ENCODE measurements at places on chromosomes 5 and 9.

- peak; percentile 67 for DNase-seq
Measured at GRCh38 chr9:127955294-127956015, 17.8 kb upstream of the DPM2 start.

GRCh38 chr9:114720086-114720676, 38.2 kb upstream of the TEX48 start:
- no peak for DNase-seq

DNA sequence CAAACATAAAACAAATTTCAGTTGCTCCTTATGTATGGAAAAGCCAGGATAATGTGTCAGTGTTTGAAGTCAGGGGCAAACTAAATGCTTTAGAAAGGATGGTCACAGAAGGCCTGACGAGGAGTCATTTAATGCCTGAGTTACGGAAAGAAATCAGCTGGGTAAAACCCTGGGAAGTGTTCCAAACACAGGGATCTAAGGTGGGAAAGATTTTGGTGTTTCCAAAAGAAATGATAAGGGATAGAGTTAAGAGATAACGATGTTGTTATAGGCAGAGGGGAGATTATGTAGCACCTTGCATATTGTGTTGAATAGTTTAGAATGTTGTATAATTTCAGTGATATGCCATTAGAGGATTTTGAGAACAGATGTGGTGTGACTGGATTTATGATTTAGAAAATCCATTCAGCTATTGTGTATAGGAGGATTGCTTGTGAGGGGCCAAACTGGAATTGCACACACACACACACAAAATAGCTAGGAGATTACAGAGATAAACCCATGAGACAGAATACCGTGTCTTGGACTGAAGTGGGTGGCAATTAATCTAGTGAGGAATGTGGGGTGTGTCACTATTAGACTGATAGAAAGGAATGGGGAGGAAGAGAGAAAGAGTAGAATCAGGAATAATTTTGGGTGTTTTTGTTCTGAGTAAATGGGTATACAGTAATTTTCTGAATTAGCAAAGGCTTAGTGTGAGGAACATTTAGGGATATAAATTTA, 274.2 kb upstream of the DAB2 start:
- no peak for DNase-seq

GRCh38 chr9:125651576-125652232, 55.3 kb downstream of the MAPKAP1 start:
- no peak for DNase-seq

DNA sequence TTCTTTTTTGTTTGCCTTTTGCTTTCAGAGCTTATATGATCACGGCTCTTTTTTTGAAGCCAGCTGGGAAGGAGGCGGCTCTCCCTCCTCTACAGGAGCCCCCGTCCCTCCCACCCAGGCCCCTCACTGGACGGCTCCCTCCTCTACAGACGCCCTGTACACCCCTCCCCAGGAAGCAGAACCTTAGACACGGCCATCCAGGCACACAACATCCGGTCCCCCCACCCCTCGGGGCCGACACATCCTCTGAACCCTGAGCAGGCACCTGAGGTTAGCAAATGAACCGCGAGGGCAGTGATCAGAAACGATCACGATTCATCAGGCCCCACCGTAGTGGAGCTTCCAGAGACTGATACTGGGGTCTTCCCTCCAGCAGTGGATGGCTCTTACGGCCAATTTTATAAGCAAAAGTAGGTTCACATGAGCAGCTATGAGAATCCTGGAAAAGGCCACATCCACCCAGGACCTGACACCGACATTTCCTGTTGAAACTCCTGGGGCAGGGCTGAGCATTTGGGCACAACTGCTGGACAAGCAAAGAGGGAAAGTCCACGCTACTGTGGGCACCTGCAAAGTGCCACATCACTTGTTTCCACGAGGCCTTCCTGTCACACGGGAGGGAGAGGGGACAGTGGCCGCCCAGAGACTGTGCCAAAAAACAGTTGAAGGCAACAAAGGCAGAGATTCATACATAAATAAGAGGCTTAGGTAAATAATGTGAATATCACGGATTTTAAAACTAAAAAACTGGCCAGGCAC, 78.9 kb downstream of the SEMA4D start:
- peak; percentile 65 for DNase-seq

- no peak for DNase-seq
Measured at GRCh38 chr9:134223091-134223490, 58.7 kb upstream of the RNU6ATAC start.

DNA sequence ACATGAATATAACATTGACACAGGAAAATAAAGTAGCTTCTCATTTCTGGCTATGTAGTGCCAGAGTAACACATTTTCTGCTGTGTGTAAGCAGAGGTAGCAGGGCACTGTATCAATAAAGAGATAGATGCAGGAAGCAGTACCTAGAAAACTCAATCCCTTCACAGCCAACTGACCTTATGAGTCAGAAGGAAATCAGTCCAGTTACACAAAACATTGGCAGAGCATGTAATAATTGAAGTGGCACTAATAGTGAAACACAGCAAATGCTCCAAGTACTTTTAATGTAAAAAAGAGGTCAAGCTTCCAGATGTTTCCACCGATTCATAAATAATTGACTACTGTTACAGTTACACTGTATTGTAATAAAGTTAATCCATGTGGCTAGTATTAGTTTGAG, 706.6 kb downstream of the EFNA5 start:
- no peak for DNase-seq

DNA sequence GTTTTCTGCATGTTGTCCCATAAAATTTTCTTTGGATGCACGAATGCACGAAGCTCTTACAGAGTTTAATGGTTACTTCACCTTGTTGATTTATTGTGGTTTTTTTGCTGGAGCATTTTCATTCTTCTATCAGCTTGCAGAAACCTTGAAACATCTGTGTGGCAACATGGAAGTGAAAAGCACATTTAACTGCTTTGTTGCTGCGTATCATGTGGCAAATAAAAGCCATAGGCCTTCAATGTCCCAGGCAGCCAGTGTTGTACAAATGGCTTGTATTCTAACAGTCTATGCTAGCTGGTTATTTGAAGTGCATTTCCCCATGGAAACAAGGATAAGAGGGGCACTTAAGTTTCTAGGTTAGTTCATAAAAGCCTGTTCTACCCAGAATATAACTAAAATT, 42.5 kb upstream of the RASGRF2 start:
- DNase-seq: no peak

DNA sequence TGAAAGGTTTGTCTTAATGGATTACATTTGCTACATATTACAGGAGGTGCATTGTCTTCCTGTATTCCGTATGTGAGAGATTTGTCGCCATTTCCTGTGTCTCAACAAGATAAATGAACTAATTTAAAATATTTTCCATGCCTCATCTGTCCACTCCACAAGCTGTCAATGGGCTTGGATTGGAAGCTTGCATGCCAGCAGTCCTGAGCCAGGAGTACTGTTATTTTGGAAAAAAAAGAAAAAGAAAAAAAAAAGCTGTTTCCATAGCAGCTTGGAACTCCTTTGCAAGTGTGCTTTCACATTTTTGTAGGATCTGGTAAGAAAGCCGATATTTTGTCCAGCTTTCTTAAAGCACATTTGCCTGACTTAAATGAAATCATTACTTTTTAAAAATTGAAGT, 330.8 kb downstream of the KDM4C start:
- DNase-seq: no peak

- no peak for DNase-seq
Measured at GRCh38 chr5:126124706-126125345, 298.4 kb upstream of the GRAMD2B start.

- no peak for DNase-seq
Measured at GRCh38 chr5:33408816-33409215, 31.9 kb upstream of the TARS1 start.

DNA sequence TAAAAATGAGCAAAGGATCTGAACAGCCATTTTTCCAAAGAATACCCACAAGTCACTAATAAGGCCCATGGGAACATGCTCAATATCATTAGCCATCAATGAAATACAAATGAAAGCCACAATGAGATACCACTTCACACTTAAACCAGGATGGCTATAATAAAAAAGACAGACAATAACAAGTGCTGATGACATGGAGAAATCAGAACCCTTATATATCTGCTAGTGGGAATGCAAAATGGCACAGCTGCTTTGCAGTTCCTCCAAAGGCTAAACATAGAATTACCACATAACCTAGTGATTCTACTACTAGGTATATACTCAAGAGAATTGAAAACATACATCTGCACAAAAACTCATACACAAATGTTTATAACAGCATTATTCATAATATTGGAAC, 83.7 kb downstream of the HOMER1 start:
- no peak for DNase-seq

DNA sequence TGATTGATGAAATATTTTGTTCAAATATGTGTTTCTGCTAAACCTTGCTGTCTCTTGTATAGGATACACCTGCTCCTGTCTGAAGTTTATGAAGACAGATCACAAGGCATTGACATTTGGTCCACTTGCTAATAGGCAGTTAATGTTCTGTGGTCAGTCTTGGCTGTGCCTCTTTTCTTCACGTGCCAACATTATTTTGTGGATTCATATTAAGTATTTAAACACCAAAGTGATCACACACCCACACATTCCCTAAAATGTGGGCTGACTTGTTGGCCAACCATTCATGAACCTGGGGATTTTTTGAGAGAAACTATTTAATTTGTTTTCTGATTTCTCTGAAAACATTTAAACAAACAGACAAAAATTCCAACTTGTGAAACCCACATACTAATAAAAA, 33.7 kb downstream of the ZNF462 start:
- no peak for DNase-seq

GRCh38 chr5:56580864-56581263, 234.5 kb upstream of the MAP3K1 start:
- DNase-seq: no peak

GRCh38 chr5:68122439-68123328, 92.9 kb upstream of the PIK3R1 start:
- DNase-seq: no peak

DNA sequence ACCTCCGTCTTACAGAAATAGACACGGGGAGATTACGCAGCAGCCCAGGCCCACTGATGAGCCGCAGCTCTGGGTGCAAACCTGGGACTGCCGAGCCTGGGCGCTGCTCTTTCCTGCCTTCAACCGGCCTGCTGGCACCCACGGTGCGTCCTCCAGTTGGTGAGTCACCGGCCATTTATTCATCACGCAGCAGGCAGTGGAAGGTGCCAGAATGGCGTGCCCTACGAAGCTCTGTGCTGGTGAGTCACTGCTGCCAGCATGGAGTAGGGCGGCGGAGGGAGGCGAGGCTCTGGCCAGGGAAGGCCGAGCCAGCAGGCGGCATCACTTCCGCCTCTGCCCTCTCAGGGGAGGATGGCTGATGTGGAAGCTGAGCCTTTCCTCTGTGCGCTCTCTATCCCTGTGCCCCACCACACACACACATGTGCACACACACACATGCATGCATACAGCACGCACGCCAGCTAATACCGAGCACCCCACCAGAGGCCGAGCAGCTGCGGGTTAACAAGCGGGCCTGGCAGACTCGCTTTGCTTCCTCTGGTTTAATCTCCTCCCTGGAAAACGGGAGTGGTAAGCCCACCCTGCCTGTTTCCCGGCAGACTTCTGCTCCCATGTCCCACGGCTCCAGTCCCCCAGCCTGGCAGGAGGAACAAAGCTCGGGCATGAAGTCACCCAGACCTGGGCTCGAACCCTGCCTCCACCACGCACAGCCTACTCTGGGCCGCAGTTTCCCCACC, 39.2 kb downstream of the OLFM1 start:
- DNase-seq: no peak

- DNase-seq: no peak
Measured at GRCh38 chr5:34551911-34552433, 104.2 kb upstream of the RAI14 start.

DNA sequence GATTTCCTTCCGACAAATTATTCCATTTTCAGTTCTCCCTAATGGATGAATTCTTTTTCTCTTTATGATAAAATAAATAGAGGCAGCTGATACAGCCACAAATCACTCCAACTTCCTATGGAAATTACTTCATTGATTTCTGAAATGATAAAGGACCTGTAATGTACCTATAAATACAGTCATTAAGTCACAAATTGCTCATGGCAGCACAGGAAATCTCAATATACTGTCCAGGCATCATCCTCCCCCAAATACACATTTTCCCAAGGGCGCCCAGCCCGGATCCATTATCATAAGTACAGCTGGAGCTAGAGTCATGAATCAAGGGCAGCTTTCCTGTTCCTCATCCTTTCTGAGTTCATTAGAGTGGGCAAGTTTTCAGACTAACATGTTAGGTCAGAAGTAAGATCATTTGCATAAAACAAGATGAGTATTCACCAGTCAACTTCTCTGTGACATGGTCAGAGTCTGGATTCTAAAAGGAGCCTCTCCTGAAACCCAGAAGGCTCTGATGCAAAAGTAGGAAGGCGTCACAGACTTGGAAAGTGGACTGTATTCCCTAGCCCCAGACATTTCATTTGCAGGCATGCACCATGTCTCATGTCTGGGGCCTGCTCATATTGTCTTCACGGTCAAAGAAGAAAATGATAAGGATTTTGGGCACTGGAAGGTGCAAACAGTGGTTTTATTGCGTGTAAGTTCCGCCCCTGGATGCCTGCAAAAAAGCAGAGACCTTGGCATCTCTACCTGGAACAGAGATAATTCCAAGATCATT, 383.2 kb downstream of the PLK2 start:
- DNase-seq: no peak

Measured in stimulated activated CD8-positive, alpha-beta memory T cell treated with anti-CD3 and anti-CD28 coated beads, Interleukin-4, amount 100 ng/mL, for 4 hours (primary cell).